ENCODE measurements at places on chromosomes 7 and 10. TPM values are rescaled to one million over a fixed set of nuclear protein-coding genes. Genes with fewer than 3 reads are reported as not detected.

- no peak for DNase-seq
Observed at GRCh38 chr7:158142657-158143056, 445.0 kb downstream of the PTPRN2 start.

The IKZF1 gene
- total RNA-seq, result not detected

DNA sequence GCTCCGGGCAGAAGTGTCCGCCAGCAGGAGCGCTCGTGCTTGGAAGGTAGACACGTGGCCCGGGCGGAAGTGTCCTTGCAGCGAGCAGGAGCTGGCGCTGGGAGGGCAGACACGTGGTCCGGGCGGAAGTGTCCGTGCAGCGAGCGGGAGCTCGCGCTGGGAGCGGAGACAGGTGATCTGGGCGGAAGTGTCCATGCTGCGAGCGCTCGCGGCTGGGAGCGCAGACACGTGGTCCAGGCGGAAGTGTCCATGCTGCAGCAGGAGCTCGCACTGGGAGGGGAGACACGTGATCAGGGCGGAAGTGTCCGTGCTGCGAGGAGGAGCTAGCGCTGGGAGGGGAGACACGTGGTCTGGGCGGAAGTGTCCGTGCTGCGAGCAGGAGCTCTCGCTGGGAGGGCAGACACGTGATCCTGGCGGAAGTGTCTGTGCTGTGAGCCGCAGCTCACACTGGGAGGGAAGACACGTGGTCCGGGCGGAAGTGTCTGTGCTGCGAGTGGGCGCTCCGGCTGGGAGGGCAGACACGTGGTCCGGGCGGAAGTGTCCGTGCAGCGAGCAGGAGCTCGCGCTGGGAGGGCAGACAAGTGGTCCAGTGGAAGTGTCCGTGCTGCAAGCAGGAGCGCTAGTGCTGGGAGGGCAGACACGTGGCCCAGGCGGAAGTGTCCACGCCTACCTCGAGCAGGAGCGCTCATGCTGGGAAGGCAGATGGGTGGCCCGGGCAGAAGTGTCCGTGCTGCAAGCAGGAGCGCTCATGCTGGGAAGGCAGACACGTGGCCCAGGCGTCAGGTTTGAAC lies 41.1 kb upstream of the PRKAR1B start:
- DNase-seq, result peak; percentile 96

The PKD2L1 gene
- total RNA-seq, result not detected

- DNase-seq, result peak; percentile 18
Observed at GRCh38 chr10:19111501-19112267, 63.1 kb downstream of the MALRD1 start.

All from fibroblast of villous mesenchyme (primary cell).